ENCODE measurements at places on chromosomes 12 and 14.

DNA sequence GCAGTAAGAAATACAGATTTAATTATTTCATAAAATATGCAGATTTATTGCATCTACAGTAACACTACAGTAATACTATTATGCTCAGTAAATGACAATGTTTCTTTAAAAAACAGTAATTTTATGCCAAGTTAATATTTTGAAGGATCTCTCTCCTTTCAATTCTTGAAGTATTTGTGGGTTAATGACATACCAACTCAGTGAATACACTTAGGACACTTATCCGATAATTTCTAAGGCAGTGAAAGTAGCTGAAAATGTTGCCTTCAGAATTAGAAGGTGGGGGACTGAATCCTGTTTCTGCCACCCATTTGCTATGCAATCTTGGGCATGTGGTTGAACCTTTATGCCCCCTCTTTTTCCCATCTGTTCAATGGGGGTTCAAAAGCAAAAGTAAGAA is 24.8 kb upstream of the IFNG-AS1 start:
- no peak for DNase-seq

GRCh38 chr12:54798651-54799050 is 55.7 kb upstream of the MUCL1 start:
- DNase-seq = no peak

DNA sequence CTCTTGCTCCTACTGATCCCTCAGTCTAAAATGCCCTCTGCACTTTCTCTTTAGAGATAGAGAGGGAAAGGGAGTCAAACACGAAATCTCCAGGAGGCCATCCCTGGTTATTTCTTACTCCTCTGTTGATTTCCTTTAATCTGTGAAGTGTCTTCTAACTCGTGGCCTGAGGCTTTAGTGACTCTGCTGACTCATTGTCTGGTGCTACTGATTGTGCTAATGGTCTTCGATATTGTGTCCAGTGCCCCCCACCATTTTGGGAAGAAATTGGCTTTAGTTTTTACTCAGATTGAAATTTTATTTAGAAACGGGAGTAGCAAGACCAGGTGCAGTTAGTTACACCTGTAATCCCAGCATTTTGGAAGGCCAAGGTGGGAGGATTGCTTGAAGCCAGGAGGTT is 839 bp downstream of the CLEC9A start:
- DNase-seq = no peak

- no peak for DNase-seq
These were observed 288.4 kb downstream of the NUAK1 start for GRCh38 chr12:105850103-105850968.

- DNase-seq = no peak
These were observed 193.1 kb upstream of the FLRT2 start for GRCh38 chr14:85336817-85337216.

DNA sequence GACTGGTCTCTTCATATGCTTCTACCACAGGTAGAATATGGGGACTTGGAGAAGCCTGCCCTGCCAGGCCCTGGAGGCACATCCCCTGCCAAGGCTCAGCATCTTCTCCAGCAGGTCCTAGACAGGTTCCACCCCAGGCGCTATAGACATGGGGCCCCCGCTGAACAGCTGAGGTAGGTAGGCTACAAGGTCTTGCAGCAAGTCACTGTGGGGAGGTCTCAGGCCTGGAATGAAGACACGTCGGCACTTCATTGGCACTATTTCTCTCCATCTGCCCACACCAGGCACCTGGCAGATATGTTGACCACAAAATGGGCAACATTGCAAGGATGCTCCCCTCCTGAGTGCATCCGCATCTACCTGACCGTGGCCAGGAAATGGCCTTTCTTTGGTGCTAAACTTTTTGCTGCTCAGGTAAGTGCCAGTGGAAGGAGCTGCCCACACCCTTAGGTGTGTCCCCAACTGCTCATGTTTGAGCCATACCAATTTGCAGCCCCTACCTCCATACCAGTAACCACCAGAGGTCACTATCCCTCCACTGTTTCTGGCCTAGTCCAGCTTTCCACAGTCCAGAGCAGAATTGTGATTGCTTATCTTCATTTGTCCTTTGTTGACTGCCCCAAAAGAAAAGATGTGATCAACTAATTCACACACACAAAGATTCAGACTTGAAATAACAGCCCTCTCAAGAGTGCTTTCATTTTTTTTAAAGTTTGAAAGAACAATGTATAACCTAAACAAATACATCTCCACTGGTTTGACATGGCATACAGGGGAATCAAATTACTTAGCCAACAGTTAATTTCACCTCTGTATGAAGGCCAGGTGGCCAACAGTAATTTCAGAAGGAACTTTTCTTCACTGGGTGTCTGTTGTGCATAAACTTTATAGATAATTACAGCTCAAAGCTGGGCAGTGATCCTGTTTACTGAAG is 16.1 kb downstream of the PIGH start:
- DNase-seq = peak; percentile 76

GRCh38 chr12:83473408-83474095 is 786.8 kb downstream of the TMTC2 start:
- no peak for DNase-seq

DNA sequence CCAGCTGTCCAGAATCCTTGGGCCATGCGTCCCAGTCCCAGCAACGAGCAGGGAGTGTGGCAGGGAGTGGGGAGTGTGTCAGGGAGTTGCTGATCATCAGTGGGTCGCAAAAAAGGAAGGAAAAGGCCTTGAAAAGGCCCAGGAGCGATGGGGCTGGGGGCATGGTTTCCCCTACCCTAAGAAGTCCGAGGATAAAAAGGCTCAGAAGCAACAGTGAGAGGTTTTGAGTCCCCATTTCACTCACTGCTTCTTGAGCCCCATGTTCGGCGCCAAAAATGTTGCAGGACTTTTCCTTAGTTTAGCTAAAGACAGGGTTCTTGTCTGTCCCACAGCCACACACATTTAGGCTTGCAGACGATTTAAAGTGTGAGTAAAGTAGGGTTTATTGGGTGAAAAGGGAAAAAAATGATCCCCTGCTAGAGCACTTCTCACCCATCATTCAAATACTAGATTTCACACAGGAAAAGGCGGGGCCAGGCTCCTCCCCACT is 189.5 kb downstream of the KCNC2 start:
- DNase-seq = peak; percentile 2

GRCh38 chr12:73656375-73656774 is 881.3 kb upstream of the ATXN7L3B start:
- DNase-seq = no peak

DNA sequence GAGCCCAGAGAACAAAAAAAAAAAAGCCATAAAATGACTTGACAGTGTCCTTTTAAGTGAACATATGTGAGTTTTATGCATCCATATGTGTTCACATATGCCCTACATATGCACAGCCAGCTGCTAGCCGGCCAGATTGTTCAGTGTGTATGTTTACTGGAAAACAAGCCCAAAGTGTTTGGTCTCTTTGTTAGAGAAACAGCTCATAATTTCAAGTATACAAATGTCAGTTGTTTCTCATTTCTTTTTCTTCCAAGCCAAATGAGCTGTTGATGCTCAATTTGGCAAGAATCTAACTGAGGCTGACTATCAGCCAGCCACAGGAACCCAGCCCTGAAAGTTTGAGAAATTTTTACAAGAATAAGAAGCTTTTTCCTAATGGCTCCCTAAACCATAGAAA is 60.8 kb upstream of the TSPAN8 start:
- DNase-seq = no peak

- no peak for DNase-seq
These were observed 23.5 kb downstream of the PMCH start for GRCh38 chr12:102174117-102174516.

DNA sequence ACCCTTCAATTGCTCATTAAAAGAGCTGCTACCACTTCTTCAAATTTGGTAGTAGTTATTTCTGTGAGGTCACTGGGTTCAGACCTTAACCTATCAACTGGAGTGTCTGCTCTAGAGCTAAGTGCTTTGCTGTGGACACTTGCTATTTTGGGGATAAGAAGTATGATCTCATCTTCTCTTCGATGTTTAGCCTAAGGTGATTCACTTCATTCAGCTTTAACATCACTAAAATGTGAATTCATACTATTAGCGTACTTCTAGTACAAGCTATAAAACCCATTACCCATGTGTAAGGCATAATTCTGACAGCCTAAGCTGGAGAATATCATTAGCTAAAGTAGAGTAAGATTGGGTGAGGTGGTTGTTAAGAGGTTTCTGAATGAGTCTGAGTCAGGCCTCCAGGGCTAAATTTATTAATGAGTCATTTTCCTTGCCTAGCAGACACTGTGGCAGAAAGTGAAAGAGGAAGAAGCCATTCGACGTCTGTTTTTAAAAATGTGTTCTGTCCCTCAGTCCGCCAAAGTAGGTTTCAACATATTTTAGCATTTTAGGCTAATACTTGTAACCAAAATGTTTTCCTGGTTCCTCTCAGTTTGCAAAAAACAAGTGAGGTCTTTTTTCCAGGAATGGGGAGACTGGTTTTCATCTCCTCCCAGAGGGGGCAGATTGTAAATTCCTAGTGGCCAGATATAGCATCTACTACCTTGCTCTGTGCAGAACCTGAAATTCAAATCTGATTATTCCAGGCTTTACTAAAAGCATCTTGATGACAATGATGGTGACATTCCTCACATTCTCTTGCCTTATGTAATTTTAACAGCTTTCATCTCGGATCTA is 103.6 kb downstream of the SSPN start:
- peak; percentile 75 for DNase-seq

DNA sequence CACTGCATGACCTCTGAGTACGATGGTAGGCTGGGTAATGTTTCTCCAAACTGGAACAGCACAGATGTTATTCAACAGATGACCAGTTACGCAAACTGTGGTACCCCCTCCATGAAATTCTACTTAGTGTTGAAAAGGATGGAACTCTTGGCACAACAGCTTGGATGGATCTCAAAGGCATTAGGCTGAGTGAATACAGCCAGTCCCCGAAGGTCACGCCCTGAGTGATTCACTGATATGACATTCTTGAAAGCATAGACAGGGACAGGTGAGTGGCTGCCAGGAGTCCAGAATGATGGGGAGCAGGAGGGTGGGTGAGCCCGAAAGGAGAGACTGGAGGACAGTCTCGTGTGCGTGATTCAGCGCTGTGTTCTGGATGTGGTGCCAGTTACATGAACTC is 187.5 kb upstream of the TMEM132C start:
- DNase-seq = no peak

DNA sequence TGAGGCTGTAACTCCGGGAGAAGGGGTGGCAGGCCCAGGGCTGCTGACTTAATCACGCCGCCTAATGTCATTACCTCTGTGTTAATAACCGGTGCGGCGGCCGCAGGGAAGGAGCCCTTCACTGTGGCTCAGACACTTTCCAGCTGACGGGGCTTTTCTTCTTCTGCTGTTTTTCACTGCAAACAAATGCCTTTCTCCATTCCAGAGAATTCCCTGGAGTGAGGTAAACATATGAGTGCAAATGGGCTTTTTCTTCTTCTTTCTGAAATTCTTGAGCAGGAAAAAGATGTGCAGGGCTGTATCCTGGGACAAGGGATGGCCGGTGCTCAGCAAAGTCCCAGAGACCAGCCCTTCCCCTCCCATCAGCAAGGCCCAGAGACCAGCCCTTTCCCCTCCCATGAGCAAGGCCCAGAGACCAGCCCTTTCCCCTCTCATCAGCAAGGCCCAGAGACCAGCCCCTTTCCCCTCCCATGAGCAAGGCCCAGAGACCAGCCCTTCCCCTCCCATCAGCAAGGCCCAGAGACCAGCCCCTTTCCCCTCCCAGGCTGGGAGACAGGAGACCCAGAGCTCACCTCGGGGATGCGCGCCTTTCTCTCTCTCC is 33.4 kb upstream of the FAM181A start:
- DNase-seq = no peak

GRCh38 chr14:73452341-73453186 is 5.8 kb downstream of the NUMB start:
- DNase-seq = peak; percentile 44

GRCh38 chr12:116064493-116064892 is 213.0 kb downstream of the MED13L start:
- no peak for DNase-seq

GRCh38 chr14:102320033-102320660 is 601 bp downstream of the ZNF839 start:
- DNase-seq = peak; percentile 79

- peak; percentile 39 for DNase-seq
These were observed 29.0 kb downstream of the SERPINA11 start for GRCh38 chr14:94423453-94424056.

DNA sequence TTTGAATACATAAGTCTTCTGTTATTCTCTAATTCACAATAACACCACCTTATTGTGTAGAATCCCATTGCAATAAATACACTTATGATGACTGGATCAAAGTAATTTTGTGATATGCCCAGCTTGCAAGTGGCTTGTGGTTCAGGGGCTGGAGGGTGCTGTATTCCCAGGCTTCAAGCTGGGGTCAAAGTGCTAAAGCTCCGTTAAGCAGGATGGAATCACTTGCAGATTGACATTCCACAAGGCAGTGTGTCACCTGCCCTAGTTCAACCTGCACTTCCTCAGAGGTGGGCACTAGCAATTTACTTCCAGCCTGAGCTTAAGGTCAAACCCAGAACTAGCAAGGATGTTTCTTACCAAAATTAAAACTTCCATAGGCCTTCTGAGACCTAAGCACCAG is 166.6 kb downstream of the SSPN start:
- DNase-seq = no peak

DNA sequence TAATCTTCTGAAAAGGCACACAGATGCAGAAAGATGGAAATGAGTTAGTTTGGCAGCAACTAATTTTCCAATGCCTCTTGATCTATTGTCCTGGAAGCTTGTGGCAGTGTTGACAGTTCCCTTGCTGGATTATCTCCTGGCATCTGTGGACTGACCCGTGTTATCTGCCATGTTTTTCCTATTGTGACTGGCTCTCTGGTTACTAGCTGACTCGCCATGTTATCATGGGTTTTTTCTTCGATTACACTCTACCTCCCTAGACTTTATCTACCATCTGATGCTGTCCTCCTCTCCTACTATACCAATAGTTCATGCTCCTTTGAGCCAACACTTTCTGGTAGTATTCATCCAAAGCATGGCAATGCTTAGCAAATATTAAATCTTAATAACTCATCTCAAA is 63.3 kb upstream of the FLRT2 start:
- DNase-seq = no peak

DNA sequence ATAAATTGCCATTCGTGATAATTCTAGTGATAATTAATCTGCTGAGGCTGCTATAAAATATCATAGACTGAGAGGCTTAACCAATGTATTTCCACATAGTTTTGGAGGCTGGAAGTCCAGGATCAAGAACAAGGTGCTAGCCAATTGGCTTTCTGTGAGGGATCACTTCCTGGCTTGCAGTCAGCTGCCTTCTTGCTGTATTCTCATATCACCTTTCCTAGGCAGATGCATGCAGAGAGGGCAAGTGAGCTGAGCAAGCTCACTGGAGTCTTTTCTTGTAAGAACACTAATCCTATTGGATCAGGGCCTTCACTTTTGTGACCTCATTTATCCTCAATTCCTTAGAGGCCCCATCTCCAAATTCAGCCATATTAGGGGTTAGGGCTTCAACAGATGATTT is 640.7 kb downstream of the DIO2 start:
- no peak for DNase-seq

DNA sequence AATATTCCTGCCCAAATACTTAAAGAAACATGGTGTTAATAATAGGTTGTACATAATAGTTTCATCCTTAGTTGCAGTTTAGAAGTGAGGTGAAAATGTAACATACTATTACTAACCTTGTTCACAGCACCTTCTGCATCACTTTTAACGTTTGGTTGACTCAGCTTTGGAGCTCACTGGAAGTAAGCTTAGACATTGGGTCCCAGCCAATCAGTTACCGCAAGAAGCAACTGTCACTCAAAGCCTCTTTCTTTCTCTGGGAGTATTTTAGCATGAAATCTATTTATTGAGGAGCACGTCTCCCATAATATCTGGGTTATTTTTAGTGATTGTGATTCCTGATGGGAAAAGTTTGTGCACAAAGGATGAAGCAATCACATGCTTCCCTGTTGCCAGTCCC is 472.6 kb downstream of the SNAPC1 start:
- DNase-seq = no peak
